Osteocyte (in vitro differentiated cells): ENCODE measurements at places on chromosomes 2 and 18. TPM values are rescaled to one million over a fixed set of nuclear protein-coding genes. Genes with fewer than 3 reads are reported as not detected.

SPC25 gene
- 4.4 and 5.6 TPM in 2 replicates for total RNA-seq

DNA sequence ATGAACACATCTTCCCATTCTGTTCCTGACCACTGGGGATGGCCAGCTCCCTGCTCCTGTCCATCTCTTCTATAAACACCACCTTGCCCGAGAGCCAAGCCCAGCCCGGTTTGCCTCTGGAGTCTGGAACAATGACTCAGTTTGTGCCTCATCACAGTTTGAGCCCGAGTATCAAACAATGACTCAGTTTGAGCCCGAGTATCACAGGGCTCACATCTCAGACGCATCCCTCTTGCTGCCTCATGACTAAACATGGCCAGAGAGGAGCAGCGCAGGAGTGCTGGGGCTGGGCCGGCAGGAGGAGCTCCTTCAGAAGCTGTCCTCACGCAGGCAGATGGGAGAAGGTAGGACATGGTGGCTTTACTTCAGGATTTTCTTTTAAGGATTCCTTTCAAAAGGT, 68.7 kb downstream of the PXDN start:
- no peak for DNase-seq

GRCh38 chr2:191374366-191374765, 129.2 kb downstream of the MYO1B start:
- no peak for DNase-seq

DNA sequence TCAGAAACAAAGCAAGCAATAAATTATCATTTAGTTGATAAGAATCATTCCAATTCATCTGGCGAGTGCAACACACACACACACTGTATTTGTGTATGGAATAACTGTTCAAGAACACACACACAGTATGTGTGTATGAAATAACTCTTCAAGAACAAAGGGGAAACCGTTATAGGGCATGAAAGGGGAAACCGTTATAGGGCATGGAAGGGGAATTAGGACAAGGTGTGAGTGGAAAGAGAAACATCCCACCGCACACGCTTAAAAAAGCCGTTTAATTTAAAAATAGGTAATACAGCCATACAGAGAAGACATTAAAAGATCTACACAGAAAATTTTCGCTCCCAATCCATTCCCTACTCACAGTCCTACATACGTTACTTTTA, 607 bp upstream of the TSN start:
- DNase-seq = no peak

DNA sequence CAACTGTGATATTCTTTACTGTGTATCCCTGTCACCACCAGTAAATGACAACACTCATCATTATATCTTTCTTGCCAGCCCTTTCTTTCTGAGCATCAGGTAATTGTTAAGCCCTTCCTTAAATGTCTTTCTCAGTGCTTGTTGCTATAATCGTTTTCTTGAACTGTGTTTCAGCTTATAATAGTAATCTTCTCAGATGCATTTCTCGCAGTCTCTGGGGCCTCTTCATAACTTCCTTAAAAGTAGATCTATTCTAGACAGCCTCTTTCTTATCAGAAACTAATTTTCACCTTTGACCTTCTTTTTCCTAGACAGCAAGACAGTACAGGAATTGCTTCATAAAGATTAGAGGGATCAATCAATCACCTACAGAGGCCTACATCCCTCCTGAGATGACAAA, 648.1 kb downstream of the CPS1 start:
- no peak for DNase-seq

GRCh38 chr2:64655018-64655664, 1.4 kb upstream of the SERTAD2 start:
- no peak for DNase-seq

GRCh38 chr2:148615381-148615841, 29.1 kb upstream of the EPC2 start:
- no peak for DNase-seq
